MG63 (cell line): ENCODE measurements at places on chromosomes 1 and 21.

GRCh38 chr1:81554108-81554507, 246.6 kb upstream of the ADGRL2 start:
- no peak for DNase-seq

DNA sequence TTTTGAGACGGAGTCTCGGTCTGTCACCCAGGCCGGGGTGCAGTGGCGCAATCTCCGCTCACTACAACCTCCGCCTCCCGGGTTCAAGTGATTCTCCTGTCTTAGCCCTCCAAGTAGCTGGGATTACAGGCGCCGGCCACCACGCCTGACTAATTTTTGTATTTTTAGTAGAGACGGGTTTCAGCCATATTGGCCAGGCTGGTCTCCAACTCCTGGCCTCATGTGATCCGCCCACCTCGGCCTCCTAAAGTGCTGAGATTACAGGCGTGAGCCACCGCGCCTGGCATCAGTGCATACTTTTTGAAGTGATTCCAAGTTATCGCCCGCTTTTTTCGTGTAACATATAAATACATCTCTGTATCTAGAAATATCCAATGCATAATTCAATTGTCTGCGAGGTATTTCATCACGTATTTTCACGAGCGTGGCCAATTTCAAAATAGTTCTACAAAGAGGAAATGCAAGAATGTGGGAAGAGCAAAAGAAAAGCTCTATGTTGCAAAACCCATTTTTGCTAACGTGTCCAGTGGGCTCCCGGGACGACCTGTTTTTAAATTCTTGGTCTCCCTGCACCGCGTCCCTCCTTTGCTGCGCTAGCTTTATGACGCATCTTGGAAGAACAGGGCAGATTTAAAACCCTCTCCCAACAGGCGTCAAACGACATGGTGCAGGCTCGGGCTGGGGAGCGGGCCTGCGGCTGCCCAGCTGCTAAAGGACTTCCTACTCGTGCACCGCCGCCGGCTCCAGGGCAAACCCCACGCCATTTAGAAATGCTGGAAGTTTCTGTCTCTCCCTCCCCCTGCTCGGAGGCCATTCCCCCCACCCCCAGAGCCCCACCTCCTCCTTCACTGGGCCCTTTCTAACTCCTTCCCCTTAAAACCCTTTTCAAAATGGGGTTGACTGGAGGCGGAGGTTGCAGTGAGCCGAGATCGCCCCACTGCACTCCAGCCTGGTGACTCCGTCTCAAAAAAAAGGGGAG, 923 bp upstream of the IFNGR2 start:
- peak; percentile 44 for DNase-seq

- DNase-seq = no peak
Observed at GRCh38 chr21:38965910-38966504, 160.3 kb downstream of the ETS2 start.

GRCh38 chr1:160499631-160500030, 23.4 kb downstream of the SLAMF6 start:
- no peak for DNase-seq

DNA sequence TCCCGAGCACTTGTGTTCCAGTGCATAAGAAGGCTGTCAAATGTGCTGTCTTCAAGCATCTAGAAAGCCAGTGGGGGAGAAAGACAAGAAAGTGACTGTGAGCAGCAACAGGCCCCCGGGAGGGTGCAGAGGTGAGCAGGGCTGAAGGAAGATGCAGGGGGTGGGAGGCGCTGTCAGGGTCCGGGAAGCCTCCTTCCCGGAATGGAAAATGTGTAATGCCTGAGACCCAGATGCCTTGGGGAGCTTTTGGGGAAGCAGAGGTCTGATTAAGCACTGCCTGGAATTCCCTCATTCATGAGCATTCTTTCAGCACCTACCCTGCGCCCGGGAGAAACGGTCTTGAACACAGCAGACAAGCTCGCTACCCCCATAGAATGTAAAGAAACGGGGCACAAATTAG, 1.3 kb downstream of the NPHP4 start:
- no peak for DNase-seq

- no peak for DNase-seq
Observed at GRCh38 chr1:20343149-20343937, 52.7 kb downstream of the VWA5B1 start.

- no peak for DNase-seq
Observed at GRCh38 chr1:115790356-115790755, 21.8 kb upstream of the CASQ2 start.

DNA sequence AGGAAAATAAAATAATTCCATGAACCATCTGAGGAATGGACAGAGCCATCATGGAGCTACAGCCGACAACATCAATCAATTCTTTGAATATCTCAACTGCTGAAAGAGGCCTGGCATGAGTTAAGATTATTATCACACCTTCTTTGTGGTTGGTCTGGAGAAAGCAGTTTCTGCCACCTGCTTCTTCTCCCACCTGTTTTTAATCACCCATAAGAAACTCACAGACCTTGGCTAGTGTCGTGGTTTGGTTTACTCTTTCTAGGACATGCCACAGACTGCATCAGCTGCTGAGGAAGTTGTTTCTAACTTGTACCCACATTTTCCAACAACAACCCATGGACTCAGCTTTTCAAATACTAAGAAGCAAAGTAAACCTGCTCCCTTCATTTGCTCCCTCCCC, 65.6 kb downstream of the NTPCR start:
- DNase-seq = no peak

DNA sequence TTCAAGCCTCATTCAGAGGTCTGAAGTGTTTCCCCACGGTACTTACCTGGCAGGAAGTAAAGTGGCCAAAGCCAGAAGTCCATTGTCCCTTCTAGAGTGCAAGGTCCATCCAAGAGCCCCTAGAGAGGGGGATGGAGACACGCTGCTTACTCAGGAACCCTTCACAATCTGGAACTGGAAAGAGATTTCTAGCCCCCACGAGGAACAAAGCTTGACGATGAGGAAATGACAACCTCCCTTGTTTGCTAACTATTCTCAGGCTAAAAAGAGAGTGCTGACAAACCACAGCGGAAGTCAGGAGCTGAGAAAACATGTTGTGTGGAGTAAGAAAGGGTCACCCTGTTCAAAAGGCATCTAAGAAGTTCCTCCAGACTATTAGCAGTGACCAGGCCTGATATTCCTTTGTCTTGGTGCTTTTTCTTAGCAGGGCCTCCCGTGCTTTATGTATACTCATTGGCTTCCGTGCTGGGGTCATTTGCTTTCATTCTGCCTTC, at the start of gene FCMR:
TSS of gene FCMR (minus strand) at position 170 of the 494 bp plus-strand sequence. CDS start at position 83, 87 bp downstream.
- no peak for DNase-seq

DNA sequence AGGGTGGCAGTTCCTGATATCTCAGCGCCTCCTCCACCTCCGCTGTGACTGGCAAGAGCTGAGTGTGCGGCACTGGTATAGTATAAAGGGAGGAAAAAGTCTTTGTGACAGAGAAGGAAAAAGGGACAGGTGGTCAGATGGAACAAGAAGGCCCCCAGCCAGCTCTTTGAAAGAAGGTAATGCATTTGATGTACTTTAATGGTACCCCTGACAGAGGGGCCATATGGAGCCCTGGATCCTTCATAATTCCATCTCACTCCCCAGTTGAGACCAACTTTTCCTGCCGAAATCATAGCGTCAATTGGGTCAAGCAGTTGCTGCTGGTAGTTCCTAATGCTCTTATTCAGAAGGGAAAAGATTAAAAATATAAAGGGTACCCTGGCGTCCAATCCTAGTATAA, 198.2 kb downstream of the ZNF326 start:
- no peak for DNase-seq

DNA sequence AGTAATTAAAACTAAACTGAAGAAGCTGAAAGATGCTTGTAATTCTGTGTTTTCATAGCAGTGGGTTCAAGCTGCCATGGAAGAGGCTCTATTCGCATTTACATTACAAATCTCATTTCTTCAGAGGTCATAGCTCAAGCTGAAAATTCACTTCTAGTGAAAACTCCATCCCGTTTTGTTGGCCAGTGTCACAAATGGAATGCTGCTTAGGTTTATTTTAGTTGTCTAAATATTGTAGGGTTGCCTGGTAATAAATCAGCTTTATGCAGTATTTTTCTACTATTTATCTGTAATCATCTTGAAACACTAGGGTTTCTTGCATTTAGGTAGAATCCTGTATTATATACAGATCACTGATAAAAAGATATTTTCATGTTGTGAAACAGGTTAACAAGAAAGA, 240.6 kb downstream of the PTBP2 start:
- DNase-seq = no peak

GRCh38 chr1:153976819-153977249, 640 bp downstream of the JTB start:
- DNase-seq = no peak

DNA sequence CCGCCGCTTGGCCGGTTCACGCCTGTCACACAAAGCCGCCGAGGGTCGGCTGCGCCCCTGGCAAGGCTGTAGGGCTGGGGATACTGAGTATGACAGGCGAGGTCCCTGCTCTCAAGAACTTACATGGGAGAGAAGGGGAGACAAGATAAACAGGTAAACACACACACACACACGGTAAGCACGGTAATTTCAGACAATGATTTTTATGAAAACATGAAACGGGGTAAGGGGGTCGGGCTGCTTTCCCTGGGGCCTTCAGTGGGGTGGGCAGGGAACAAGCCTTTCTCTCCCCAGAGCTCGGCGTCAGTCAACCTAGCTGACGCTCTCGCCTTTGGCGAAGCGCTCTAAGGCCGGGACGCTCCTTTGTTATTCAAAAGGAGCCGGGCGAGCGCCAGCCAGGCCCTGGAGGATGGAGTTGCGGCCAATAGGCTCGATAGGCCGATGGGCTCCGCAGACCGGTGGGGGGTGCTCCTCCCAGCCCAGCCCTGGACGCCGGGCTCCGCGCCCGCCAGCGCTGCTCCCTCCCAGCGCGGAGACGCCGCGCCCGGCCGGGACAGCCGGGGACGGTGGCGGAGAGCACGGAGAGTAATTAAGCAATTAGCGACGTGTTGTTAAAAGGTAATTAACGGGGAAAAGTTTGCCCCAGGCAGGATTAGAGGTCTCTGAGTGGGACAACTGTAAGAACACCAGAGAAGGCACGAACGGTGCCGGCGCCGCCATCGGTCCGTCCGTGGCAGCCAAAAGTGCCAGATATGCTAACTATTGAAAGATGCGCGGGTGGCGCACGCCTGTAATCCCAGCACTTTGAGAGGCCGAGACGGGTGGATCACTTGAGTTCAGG, 950 bp upstream of the INKA2 start:
- DNase-seq = peak; percentile 67

DNA sequence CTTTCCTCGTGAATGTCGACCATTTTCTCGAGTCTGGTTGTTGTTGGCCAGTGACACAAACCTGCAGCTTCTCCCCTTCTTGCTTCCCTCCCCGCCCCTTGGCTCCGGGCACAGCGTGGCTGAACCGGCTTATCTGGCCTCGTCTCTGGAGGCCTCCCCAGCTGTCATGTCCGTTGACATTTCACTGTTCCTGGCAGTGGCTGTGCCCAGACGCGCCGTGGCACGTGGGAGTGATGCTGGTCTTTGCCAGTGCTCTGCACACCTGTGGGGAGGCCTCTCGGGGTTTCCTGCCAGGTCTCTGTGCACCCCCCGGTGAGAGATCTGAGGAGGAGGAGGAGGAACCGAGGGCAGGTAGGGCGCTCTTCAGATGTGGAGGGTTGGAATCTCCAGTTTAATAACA, 23.7 kb downstream of the SKI start:
- no peak for DNase-seq

DNA sequence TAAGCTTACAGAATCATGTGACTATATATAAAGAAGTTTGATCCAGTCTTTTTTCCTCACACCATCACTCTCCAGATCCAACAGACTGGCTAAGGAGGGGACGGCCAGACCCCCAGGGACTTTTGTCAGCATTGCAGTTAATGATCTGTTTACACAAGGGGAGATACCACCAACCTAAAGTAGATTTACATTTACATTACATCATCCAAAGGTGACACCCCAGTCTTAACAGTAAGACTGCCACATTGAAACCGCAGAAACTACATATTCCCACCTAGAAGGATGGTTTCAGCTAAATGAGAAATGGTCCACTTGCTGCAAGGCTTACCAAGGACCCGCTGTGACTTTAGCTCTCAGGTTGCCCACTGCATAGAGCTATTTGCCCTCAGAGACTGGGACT, 3.4 kb downstream of the RCAN1 start:
- no peak for DNase-seq

DNA sequence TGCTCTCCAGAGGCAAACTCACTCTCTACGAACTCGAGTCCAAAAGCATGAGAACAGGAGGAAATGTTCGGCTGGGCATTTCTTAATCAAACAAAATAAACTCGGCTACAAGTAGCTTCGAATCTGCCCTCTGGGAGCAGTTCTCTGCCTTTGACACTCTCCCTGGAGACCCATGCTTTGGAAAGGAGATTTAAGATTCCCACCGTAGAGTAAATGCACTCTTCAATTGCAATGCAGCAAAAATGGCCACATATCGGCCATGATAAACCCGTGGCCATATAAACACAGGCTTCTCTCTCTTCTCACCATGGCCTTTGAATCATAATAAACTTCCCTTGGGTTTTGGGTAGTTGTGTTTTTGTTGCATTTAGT, 215.4 kb downstream of the TOMM20 start:
- DNase-seq = no peak

GRCh38 chr1:42742617-42743316, 2.7 kb upstream of the CLDN19 start:
- no peak for DNase-seq

DNA sequence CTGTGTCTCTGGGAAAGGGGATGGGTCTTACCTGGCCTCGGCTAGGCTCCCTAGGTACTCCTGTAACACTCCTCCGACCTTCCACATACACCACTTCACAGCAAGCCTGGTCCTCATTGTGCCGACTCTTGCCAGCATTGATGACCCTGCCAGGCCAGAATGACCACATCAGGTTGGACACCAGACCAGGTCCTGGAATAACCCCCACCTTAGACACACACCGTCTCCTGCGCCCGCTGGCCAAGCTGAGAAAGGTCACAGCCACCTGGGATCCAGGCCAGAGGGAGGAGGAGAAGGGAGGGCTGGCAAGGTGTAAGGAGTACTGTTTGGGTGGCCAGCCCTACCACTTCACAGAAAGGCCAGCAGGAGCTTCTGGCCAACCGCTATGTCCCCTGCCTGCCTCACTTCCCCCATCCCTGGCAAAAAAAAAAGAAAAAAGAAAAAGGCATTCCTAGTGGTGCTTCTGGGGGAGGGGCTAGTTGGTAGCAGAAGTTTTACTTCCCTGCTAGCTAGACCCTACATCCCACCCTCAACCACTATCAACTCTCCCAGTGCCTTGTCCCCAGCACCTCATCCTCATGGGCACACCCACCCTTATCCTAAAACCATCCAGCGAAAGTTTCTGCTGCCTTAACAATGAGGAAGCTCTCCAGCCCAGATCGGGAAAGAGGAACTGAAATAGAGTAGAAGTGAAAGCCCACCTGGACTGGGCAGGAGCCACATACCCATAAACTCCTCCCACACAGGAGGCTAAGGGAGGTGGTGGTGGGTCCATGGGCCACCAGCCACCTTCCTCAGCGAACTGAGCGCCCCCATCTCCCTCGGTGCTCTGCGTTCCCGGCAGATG, 1.4 kb downstream of the PPM1J start:
- DNase-seq = no peak
